A549 treated with DMSO at 1 μM for 4 hours (cell line): ENCODE measurements at places on chromosomes 5 and 9. TPM values are rescaled to one million over a fixed set of nuclear protein-coding genes. Genes with fewer than 3 reads are reported as not detected.

The FLT4 gene
- total RNA-seq, result 2.2 to 4.4 TPM (median 3.3 TPM) in 5 replicates

The RHOBTB3 gene
- 7.3 to 9.3 TPM (median 8.0 TPM) in 5 replicates for total RNA-seq

The PCDHB10 gene
- total RNA-seq, result 0.04 to 0.06 TPM (median 0.05 TPM) in 3 of 5 replicates, not detected in the others

The SLC36A2 gene
- total RNA-seq, result not detected in 5 replicates

The NDOR1 gene
- 12.5 to 19.9 TPM (median 19.0 TPM) in 5 replicates for total RNA-seq

The NR6A1 gene
- 1.7 to 2.0 TPM (median 1.9 TPM) in 5 replicates for total RNA-seq

The OCLN gene
- 11.7 to 16.0 TPM (median 12.9 TPM) in 5 replicates for total RNA-seq

The NUTM2F gene
- not detected in 5 replicates for total RNA-seq

The DAPK1 gene
- 14.3 to 22.1 TPM (median 20.1 TPM) in 5 replicates for total RNA-seq

The FGD3 gene
- total RNA-seq, result 0.11 to 0.41 TPM (median 0.23 TPM) in 5 replicates

The ARSB gene
- total RNA-seq, result 9.2 to 11.9 TPM (median 10.0 TPM) in 5 replicates

The EIF4E1B gene
- not detected in 5 replicates for total RNA-seq

The BTNL3 gene
- not detected in 5 replicates for total RNA-seq

The AGXT2 gene
- not detected in 5 replicates for total RNA-seq

The SLC6A3 gene
- total RNA-seq, result 0.09 to 0.25 TPM (median 0.10 TPM) in 5 replicates

The ADGRD2 gene
- not detected in 5 replicates for total RNA-seq

The PLPPR1 gene
- total RNA-seq, result not detected in 5 replicates

The OR1Q1 gene
- total RNA-seq, result not detected in 5 replicates

The PPP3R2 gene
- total RNA-seq, result not detected in 5 replicates

The SCGB3A1 gene
- not detected in 5 replicates for total RNA-seq

The GHR gene
- total RNA-seq, result 0.01 to 0.03 TPM (median 0.02 TPM) in 3 of 5 replicates, not detected in the others

The AGGF1 gene
- total RNA-seq, result 12.8 to 17.4 TPM (median 15.4 TPM) in 5 replicates

The PHF24 gene
- 0.07 to 0.18 TPM (median 0.17 TPM) in 5 replicates for total RNA-seq

The SHB gene
- total RNA-seq, result 41.7 to 58.5 TPM (median 57.3 TPM) in 5 replicates

The LCN10 gene
- total RNA-seq, result not detected in 5 replicates

The PCDH1 gene
- 1.5 to 2.4 TPM (median 2.1 TPM) in 5 replicates for total RNA-seq

The ECM2 gene
- total RNA-seq, result 0.12 to 0.29 TPM (median 0.19 TPM) in 5 replicates

The TAF11L11 gene
- total RNA-seq, result 0.15 to 0.32 TPM (median 0.29 TPM) in 5 replicates

The ORM2 gene
- total RNA-seq, result not detected in 5 replicates
